Mucosa of gallbladder (tissue), 1 donor: ENCODE measurements at places on chromosomes 1 and 21.

- DNase-seq = no peak
These were observed 48.0 kb upstream of the SLC16A1 start for GRCh38 chr1:113003751-113004690.

DNA sequence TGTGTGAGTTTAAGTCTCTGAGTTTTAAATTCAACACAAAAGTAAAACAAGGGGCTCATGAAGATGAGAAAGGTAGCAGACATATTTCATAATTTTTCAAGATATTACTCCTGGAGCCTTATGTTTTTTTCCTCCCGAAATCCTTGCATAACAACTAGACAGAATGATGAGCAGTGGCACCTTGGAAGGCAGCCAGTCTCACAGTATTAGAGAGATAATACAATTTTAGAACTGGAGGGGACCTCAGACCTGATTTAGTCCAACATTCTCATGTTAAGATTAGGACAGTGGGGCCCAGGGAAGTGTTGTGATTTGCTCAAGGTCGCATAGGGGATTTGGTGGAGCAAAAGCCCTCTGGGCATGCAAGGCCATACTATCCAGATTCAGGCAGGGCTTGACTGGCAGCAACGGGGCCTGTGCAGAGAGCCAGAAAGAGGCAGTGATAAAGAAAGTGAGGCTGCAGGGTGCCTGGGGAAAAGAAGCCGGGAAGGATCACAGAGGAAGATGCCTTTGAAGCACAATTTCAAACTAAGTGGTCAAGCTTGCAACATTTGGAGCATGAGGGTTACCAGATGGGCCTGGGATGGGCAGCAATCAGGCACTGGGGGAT is 31.4 kb upstream of the BCL9 start:
- no peak for DNase-seq

- peak; percentile 44 for DNase-seq
These were observed 3.8 kb downstream of the IRF2BP2 start for GRCh38 chr1:234605983-234606783.

DNA sequence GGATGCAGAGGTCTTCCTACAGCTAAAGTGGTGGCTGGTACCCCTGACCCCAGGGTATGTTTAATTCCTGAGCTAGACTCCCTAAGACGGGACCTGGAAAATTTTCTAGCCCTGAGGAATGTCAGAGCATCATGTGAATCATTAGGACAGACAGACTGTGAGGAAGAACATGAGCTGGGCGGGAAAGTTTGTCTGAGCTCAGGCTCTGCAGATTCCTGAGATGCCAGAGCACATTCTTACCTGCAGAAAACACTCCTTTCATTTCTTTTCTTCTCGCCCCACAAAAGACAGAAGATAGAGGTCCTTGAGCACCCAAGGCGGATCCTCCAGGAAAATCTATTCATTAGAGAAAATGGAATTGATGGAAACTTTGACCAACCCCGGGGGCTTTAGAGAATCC is 6.5 kb downstream of the CAPN2 start:
- no peak for DNase-seq

- no peak for DNase-seq
These were observed 20.7 kb upstream of the RPE65 start for GRCh38 chr1:68470388-68470970.

- no peak for DNase-seq
These were observed 20.3 kb upstream of the LAPTM5 start for GRCh38 chr1:30777904-30778153.

DNA sequence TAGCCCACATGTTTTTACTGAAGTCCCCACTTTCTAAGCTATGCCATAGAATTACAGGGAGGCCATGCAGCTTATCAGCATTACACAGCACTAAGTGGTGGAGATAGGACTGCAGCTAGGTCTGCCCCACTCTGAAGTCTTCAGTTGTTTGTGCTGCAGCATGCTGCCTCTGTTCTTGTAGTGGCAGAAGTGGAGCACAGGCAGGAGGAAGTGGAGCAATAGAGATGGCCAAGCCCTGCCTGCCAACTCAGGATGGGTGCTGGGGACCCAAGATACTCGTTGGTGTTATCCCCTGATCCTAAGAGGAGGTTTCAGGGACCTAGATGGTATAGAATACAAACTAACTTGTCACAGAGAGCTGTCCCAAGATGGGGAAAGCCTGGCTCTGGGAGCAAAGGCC is 12.9 kb downstream of the MRPL37 start:
- no peak for DNase-seq

DNA sequence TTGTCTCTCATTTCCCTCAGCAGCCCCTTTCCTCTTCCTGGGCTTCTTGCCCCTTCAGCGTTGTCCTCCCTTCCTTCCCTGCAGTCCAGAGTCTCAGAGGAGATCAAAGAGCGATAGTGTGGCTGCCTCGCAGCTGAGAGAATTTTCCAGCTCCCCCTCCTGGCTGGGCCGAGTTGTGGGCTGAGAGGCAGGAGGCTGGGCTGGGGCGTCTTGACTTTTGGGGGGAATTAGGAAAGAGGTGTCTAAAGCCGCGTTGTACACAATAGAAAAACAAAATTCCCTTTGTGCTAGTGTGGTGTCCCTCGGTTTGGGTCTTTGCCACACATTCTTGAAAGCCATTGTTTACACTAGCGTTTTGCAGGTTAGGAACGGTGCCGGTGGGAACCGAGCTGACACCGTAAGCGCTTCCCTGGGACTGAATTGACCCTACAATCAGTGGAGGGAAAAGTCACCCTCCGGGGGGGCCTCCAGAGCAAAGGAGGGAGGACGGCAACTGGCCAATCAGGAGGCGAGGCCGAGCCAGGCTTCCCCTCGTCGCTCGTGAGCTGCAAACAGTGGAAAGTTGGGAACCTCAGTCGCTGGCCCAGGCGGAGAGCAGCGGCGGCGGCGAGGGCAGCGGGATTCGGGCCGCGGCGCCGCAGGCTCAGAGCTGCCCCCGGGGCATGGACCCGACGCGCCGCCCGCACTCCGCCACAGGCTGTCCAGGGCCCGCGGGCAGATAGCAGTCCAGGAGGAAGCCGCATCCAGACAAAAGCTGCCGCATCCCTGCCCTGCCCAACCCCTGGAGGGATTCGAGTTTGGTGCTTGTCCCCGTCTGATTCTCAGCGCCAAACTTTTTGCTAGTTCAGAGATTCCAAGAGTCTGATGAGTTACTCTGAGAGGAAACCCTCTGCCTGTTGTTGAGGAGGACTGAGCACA is at the start of gene HMCN1:
HMCN1 (plus strand) TSS at position 574 of the 918 bp plus-strand sequence. CDS start 389 bp downstream, outside the sequence.
- DNase-seq = peak; percentile 46

DNA sequence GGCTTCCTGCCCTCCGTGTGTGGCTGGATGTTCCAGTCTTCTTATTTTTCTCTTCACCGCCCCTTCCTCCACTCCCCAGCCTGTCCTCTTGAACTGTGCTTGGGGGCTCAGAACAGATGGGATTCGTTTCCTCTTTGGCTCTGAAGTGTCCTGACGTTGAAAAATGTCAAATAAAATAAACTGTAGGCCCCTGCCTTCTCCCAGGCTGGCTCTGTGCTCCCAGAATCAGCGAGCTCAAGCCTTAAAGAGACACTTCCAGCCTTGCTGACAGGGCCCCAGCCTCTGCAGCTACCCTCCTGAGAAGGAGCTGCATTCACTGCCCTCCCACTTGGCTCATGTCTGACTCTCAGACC is 104.2 kb upstream of the IPO9 start:
- no peak for DNase-seq

DNA sequence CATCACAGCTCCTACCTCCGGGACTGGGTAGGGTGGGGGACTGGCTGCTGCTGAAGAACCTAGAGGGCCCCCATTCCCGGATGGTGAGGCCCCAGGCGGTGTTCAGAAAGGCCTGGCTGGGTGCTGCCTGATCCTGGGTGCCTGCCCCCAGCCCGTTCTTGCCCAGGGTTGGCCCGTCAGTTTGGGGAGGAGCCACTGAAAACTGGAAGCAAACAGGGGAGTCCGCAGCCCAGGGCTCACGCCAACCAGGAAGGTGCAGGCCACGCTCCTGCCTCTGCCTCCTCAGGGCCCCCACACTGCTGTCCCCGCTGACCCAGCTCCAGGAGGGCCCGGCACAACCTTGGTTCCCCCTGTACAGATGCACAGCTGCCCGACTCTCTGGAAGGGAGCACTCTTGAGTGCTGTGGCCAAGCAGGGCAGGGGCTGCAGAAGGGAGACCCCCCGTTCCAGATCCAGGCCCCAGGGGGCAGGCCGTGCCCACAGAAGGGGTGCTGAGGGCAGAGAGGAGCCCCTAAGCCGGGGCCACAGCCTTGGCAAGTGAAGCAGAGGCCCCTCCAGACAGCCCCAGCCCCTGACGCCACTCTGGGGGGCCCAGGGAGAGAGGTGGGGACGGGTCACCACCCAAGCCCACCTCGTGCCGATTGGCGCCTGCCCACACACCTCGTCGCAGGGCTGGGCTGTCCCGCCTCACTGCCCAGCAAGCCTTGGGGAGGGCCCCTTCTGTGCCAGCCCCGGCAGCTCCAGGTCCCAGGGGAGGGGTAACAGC is 5.5 kb downstream of the C1QTNF12 start:
- no peak for DNase-seq

GRCh38 chr1:53381790-53382401 is 54.0 kb upstream of the LRP8 start:
- no peak for DNase-seq

GRCh38 chr1:176515310-176515709 is 52.3 kb downstream of the PAPPA2 start:
- no peak for DNase-seq

- DNase-seq = no peak
These were observed 43.4 kb downstream of the INKA2 start for GRCh38 chr1:111695801-111696200.

GRCh38 chr1:176767714-176768136 is 304.8 kb downstream of the PAPPA2 start:
- no peak for DNase-seq

DNA sequence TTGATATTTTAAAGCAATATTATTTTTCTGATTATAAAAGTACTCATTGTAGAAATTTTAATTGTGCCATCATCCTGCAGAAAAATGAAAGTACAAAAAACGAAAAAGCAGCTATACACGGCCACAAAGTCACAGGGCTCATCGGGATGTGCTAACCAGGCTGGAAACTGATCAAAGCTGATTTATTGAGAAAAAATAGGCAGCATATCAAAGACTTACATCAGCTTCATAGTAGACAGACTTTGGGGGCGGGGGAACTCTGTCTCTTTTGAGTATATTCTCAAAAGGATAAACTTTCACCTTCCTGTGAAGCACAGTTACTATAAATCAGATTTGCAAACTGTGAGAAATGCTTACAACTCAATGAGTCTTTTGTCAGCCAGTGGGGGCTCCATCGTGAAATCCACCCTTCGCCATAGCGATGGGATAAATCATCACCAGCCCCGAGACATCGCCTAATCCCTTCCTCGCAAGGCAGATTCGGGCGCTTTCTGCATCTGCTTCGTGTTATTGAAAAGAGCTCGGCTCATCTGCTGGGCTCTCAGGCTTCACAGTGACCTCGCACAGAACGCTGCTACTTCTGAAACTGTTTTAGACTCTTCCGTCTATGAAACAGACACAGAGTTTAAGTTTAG is 69.2 kb upstream of the ERG start:
- DNase-seq = no peak

- DNase-seq = peak; percentile 50
These were observed 15.4 kb downstream of the PKP1 start for GRCh38 chr1:201298396-201299381.

- no peak for DNase-seq
These were observed 7.0 kb downstream of the NAV1 start for GRCh38 chr1:201545851-201546492.

- DNase-seq = peak; percentile 82
These were observed 160.3 kb downstream of the ETS2 start for GRCh38 chr21:38965910-38966504.

- DNase-seq = no peak
These were observed 67.7 kb upstream of the C1orf87 start for GRCh38 chr1:60141276-60141675.

GRCh38 chr1:202578001-202578504 is 132.2 kb downstream of the SYT2 start:
- no peak for DNase-seq

GRCh38 chr1:226736908-226737818 is 1.9 kb downstream of the ITPKB start:
- no peak for DNase-seq

GRCh38 chr1:228802386-228803220 is 67.3 kb downstream of the RHOU start:
- peak; percentile 65 for DNase-seq

DNA sequence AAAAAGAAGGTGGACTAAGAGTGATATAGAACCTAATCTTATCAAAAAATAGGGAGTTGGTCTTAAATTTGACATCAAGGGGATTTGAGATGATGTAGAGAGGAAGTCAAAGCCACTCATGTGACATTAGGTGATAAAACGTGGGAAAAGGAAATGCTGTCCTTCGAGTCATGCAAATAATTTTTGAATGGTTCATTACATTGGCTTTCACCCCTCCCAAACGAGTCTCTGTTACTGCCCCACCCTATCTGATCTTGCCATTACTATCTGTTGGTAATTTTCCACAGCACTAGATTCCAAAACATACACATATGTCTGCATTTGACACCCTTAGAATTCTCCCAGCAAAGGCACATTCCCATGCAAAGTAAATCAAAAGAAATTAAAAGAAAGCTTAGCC is 531.1 kb upstream of the ADAMTS5 start:
- no peak for DNase-seq

- no peak for DNase-seq
These were observed 38.9 kb downstream of the MCOLN2 start for GRCh38 chr1:84957966-84958365.

DNA sequence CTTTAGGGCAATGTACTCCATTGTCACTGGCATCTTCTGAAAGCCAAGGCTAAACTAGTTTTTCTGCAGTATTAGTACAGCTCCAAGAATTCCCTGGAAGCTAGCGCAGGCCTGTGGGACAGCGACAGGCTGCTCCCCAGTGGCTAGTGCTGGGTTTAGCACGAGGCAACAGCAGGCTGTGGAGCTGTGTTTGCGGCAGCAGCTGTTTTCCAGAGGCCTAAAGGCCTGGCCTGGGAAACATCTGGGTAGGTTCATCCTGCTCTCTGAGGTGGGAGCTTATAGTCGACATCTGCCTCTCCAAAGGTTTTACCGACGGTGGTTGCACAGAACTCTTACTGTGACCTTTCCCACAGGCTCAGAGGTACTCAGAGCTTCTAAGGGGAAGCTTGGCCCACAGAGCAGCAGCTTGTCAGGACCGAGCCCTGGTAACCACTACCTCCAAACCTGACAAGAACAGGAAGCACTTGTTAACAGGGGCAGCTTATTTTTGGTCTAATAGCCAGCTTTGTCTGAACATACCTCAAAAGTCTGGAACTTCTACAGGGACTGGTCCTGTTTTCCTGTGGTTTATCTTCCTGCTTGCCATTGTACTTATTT is 17.2 kb downstream of the CC2D1B start:
- DNase-seq = no peak
